Eye (tissue), 1 donor: ENCODE measurements at places on chromosomes 16 and 17.

DNA sequence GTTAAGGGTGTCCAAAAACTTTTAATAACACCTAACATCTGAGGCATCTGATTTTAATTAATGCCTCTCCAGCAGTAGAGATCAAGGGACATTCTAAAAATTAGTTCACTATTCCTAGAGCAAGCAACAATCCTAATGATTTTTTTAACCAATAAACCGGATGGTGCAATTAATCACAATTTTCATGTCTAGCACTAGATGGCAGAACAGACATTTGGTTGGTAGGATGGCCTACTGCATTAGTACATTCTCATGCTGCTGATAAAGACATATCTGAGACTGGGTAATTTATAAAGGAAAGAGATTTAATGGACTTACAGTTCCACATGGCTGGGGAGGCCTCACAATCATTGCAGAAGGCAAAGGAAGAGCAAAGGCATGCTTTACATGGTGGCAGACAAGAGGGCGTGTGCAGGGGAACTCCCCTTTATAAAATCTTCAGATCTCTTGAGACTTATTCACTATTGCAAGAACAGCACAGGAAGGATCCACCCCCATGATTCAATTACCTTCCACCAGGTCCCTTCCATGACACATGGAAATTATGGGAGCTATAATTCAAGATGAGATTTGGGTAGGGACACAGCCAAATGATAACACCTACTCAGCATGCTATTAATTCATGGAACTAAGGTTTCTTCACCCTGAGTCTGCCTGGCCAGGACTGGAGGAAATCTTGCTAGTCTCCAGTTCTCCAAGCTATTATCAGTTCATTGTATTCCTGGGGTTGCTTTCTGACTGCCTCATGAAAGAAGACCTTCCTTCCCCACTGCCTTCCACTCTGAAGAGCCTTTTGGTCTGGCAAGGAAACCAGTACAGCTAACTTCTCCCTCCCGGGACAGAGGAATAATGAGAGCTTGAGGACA lies 24.8 kb downstream of the HS3ST3A1 start:
- no peak for DNase-seq

GRCh38 chr16:47463771-47464624 lies 2.9 kb downstream of the PHKB start:
- no peak for DNase-seq

- no peak for DNase-seq
Observed at GRCh38 chr17:2977157-2977556, 86.2 kb downstream of the OR1D5 start.

- no peak for DNase-seq
Observed at GRCh38 chr17:81246343-81246670, 7.2 kb downstream of the NDUFAF8 start.

DNA sequence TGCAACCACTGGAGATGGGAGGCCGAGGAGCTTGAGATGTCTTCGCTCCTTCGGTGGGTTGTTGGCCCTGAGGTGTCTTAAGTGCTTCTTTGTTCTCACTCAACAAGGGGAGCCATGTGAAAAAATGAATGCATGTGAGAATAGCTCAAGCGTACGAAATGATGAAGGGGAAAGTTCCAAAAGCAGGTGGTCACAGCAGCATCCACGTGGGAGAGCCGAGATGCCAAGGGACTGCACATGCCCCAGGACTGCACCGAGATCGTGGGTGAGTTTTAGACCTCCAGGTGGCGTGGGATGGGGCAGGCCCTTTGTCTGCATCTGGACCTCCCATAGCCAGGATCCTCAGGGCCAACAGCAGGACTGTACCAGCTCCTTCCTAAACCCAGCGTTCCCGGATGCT lies 8.1 kb downstream of the SLC38A8 start:
- DNase-seq = no peak

GRCh38 chr17:39666601-39667261 lies 1.5 kb upstream of the PNMT start:
- no peak for DNase-seq

- DNase-seq = no peak
Observed at GRCh38 chr17:28735242-28735722, 6.7 kb downstream of the NEK8 start.

GRCh38 chr16:74999609-75000480 lies 1.0 kb downstream of the ZNRF1 start:
- DNase-seq = peak; percentile 51
